CD4-positive, alpha-beta T cell treated with Interleukin-4 for 1 hour (primary cell): ENCODE measurements at places on chromosomes 5 and 9.
A peak's percentile ranks its signal among the peaks of the same experiment; 100 is the strongest.

GRCh38 chr9:134539586-134540194 is 101.9 kb upstream of the COL5A1 start:
- DNase-seq: no peak

DNA sequence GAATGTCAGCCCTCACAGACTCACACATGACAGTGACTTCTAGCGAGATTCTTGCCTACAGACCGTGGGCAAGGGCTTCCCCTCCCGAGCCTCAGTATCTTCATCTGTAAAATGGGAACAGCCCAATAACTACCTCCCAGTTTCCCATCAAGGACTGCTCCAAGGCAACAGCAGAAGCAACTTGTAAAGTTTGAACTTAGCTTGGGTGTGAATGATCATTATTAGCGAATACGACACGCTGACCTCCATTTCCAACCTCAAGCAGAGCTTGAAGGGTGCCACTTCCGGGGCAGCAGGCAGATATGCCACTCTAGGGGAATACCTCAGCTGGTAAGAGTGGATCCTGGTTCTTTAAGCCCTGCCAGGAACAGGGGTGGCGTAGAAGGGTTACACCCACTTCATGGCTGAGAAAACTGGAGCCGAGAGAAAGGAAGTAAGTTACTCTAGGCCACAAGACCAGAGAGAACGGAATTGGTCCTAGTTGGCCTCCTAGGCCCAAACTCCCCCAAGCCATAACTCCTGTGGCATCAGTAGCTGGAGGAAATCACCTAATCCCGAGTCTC is 2.0 kb downstream of the RNF44 start:
- DNase-seq: peak; percentile 65

GRCh38 chr9:127734247-127734746 is 797 bp downstream of the TOR2A start:
- no peak for DNase-seq

GRCh38 chr5:106566031-106566430 is 1104.7 kb downstream of the EFNA5 start:
- no peak for DNase-seq

DNA sequence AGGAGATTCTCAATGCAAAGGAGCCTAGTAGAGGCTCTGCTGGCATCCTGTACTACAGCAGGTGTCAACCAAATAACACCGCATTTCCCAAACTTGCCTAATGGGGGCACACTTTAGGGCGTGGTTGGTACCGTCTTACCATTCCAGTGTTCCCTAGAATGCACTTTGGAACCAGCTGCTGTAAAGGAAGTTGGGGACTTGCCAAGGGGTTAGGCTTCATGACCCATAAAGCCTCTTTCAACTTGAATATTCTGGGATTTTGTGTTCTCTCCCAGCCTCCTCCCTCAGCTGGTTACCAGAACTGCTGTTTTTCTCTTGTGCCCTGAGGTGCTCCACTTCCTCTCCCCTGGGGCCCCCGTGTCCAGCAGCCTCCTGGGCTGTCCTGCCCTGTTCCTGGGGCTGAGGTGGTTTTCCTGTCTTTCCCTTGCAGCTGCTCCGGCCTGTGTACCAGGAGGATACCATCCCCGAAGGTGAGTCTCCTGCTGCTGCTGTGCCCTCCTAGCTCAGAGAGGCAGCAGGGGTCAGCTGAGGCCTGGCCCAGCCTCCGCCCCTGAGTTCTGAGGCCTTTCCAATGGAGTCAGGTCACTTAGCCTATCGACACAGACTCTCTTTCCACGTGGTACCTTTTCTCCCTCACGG is 44.7 kb downstream of the RGS3 start:
- no peak for DNase-seq

DNA sequence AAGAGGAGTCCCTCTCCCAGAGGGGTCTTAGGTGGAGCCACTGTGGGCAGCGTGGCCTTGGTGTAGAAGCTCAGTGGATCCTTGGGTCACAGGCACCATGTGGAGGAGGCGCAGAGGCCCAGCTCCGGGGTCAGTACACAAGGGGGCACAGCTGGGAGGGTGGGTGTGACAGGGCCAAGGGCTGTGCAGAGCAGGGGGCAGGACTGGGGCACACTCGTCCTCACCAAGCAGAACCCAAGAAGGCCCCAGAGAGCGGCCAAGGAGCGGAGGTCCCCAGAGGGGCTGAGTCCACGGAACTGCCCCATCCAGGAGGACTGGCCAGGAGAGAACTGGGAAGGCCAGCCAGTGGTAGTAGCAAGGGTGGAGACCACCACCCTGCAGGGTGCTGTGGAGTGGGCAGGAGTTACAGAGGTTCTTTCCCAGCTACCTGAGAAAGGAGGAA is 2.5 kb upstream of the LPCAT1 start:
- peak; percentile 9 for DNase-seq

- DNase-seq: no peak
These were observed 409.0 kb downstream of the GADD45G start for GRCh38 chr9:90013778-90014177.

DNA sequence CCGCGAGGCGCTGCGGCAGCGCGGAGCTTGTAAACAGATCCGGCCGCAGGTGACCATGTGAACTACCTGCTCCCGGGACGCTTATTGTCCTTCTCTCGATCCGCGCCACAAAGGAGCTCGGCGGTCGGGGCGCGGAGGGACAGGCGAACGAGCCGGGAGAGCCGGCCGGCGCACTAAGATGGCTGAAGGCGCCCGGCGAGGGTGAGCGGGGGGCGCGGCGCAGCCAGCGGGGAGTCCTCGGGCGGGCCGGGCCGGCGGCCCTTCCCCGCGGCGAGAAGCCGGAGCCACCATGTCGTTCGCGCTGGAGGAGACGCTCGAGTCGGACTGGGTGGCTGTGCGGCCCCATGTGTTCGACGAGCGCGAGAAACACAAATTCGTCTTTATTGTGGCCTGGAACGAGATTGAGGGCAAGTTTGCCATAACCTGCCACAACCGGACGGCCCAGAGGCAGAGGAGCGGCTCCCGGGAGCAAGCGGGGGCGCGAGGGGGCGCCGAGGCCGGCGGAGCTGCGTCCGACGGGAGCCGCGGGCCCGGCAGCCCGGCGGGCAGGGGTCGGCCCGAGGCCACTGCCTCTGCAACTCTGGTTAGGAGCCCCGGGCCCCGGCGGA is 535 bp downstream of the JMY start:
- no peak for DNase-seq

- DNase-seq: no peak
These were observed 107.0 kb downstream of the TRIO start for GRCh38 chr5:14250084-14250695.

DNA sequence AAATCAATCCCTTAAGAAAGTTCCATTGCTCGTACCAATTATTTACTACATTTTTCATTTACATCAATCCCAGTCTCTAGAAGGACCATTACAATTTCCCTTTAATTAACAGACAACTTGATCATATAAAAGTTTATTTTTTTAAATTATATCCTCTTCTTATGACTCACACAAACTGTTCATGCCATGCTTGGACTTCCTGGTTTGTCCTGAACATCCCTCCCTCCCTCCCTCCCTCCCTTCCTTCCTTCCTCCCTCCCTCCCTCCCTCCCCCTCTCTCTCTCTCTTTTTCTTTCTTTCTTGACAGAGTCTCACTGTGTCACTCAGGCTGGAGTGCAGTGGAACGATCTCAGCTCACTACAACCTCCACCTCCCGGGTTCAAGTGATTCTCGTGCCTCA is 11.6 kb upstream of the CLTB start:
- no peak for DNase-seq

DNA sequence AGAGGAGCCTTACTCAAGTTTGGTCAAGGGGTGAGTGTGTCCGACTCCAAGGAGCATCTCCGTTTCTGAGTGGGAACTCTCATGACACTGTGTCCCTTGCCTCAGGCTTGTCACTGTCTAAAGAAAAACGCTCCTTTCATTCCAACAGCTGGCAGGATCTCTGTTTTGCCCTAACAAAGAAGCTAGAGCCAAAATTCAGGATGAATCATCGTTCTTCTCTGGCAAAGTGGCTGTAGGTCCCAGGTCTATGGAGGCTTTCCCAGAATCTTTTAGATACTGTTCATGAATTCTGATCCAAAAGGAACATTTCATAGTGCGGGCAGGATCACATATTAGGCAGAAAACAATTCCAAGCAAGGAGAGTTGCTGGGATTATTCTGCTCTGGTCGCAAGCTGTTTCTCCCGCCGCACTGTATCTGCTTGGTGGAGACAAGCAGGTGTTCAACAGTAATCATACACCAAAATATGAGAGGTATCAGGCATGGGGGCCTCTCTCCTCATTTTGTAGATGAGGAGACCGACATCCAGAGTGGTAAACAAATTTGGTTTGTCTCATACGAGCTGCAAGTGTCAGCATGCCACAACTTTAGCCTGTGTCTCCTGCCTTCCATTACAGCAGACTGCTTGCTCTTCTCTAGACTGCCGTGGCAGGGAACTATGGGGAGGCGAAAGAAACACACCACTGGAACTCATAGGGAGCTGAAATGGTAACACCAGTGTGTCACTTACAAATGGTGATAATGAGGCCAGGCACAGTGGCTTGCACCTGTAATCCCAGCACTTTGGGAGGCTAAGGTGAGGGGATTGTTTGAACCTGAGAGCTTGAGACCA is 72.6 kb downstream of the ENTREP1 start:
- no peak for DNase-seq

- peak; percentile 35 for DNase-seq
These were observed 5.1 kb downstream of the TLN1 start for GRCh38 chr9:35726931-35727330.

DNA sequence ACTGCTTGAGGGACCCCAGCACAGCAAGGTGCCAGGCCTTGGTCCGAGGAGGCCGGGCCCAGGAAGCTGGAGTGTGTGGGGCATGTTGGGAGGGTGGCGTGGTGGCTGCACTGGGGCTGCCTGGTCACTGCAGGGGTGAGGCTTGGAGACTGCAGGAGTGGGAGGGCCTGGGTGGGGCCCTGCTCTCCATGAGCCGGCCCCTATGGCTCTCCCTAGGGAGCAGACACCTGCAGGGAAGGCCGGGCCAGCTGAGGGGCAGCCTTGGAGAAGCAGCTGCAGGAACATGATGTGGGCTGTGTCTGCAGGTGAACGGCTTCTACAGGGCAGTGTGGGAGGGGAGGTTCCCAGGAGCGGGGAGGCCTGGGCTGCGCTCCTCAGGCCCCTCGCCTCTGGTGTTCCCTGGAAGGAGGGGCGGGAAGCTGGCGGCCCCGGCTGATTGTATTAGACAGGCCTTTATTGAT is 41.7 kb upstream of the TMEM250 start:
- DNase-seq: no peak

GRCh38 chr9:114093031-114093471 is 6.0 kb downstream of the KIF12 start:
- DNase-seq: no peak

- no peak for DNase-seq
These were observed 163.0 kb downstream of the SMARCA2 start for GRCh38 chr9:2178034-2178734.

DNA sequence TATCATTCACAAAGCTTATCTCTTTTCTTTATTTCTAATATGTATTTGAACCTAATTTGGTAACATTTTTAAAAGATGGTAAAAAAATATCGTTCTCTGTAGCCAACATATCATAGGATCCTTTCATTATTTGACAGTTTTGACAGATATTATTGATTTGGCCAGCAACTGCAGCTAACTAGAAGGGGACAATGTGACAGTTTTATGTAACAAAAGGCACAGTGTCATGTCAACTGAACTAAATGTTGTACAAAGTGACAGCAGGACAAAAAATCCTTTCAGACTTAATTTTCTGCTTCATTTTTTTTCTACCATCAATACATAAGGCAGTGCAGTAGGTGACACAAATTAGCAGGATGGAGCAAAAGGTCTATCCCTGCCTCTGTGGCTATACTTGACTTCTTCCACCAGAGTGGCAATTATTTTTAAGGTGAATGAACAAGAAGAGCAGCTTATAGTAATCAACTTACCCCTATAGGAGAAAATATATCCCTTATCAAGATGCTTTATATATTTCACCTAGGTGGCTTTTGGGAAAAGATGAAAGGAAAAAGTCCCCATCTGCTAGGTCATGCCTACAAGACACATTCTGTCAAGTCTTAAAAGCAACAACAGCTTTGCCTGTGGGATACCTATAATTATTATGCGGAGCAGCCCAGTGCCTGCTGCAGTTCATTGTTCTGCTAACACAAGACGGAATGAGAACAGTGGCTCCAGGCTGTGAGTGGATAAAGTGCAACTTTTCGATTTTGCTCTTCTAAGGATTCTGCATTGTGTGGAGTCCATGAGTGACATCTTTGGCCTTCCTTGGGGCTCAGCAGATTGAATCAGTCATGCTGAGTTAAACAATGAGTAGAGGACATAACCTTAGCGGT is 694.9 kb downstream of the ISL1 start:
- no peak for DNase-seq

- peak; percentile 50 for DNase-seq
These were observed 11.6 kb downstream of the ERP44 start for GRCh38 chr9:100087218-100087617.

DNA sequence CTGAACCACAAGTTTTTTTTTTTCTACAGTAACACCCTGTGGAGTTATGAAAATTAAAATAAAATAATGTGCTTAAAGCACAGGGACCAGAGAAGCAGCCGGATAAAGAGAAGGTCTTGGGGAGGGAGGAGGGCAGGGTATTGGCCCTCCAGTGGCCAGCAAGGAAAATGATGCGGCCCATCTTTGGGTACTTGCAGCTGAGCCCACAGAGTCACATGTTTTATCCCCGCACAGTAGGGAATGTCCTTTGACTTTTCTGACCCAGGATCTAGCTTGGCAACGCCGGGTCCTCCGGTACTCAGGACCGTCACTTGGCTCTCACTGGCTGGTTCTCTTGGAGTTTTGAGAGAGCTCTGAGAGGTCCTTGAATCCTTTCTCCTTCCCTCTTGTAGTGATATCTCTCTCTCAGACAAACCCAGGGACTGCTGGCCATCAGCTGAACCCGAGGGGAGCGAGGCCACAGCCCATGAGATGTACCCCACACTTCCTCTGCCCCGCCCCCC is 35.3 kb upstream of the HSPA9 start:
- no peak for DNase-seq

- DNase-seq: no peak
These were observed 27.5 kb downstream of the CCDC152 start for GRCh38 chr5:42784132-42784531.

GRCh38 chr5:179113143-179113530 is 53.0 kb downstream of the ZNF354C start:
- peak; percentile 2 for DNase-seq

GRCh38 chr9:114206221-114206789 is 51.0 kb downstream of the COL27A1 start:
- no peak for DNase-seq

DNA sequence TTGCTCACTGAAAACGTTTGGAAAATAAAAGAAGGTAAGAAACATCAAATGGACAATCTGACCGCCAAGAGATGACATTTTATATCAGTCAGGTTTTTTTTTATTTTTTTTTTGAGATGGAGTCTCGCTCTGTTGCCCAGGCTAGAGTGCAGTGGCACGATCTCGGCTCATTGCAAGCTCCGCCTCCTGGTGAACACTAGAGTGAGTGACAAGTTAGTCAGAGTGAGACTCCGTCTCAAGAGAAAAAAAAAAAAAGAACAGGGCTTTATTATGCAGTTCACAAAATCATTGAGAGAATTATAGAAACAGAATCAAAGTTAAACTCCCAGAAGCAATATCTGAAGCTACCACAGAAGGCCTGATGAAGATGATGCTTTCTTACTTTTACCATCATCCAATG is 70.1 kb downstream of the DTWD2 start:
- DNase-seq: no peak

- no peak for DNase-seq
These were observed 14.1 kb downstream of the BTNL9 start for GRCh38 chr5:181054138-181054537.

- no peak for DNase-seq
These were observed 170.8 kb upstream of the MSX2 start for GRCh38 chr5:174553556-174553955.
